Left lung (tissue), 14 donors: ENCODE measurements at places on chromosomes 5 and 9.

DNA sequence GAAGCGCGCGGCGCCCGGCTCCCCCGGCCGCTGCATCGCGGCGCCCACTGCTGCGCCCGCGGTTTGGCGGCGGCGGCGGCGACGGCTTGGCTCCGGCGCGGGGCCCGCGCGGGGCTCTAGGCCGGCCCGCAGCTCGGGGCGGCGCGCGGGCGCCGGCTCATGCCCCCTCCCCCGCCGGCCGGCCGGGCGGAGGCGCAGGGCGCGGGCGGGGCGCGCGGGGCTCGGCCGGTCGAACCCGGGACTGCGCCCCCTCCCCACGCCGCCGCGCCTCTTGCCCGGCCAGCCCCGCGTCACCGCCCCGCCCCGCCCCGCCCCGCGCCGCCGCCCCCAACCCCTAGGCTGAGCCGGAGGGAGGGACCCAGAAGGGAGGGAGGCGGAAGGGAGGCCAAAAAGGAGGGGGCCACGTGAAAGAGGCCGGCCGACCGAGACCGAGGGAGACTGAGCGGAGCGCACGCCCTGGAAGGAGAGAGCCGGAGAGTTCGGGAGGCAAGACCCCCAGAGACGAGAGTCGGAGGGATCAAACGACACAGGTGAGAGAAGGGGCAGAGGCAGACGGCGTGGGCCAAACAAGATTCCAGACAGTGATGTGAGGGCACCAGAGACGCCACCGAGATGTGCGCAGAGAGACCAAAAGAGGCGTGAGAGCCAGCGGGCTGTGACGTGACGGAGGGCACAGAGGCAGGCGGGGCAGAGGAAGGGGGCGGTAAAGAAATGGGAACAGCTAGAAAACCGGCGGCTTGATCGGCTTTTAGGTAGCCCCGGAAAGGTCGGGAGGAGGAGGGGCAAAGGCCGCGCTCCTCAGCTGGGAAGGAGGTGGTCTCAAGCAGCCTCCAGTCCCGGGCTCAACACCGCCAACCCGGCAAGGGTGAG, at the start of gene BARX1:
Gene BARX1 (minus strand): TSS at position 245 of the 870 bp plus-strand sequence. CDS start 209 bp downstream, at position 36.
- no peak for DNase-seq

GRCh38 chr5:141822144-141822543, 56.1 kb downstream of the PCDH1 start:
- no peak for DNase-seq

DNA sequence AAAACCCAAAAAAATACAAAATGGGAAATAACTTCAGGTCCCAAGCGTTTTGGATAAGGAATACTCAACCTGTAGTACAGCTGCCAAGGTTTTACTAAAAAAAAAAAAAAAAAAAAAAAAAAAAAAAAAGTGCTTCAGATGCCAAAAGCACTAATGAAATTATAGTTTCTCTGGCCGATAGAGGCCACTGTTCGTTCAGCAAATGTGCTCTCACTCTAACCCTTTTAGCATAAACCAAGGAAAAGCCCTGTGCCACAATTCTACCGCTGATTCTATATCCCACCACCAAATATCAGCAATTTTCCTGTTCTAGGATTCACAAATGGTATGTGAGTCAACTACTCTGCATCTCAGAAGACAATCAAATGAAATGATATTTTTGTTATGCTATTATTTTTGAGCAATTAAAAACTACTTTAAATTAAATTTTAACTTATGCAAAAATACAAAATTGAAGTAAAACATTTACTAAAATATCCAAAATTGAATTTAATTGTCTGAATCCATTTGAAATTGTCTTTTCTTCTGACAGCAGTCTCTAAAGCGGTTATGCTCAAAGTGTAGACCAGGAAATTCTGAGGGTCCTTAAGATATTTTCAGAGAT, 79.8 kb downstream of the RICTOR start:
- DNase-seq, result peak; percentile 72

GRCh38 chr5:59036274-59036961, 453.5 kb downstream of the RAB3C start:
- DNase-seq, result peak; percentile 64

DNA sequence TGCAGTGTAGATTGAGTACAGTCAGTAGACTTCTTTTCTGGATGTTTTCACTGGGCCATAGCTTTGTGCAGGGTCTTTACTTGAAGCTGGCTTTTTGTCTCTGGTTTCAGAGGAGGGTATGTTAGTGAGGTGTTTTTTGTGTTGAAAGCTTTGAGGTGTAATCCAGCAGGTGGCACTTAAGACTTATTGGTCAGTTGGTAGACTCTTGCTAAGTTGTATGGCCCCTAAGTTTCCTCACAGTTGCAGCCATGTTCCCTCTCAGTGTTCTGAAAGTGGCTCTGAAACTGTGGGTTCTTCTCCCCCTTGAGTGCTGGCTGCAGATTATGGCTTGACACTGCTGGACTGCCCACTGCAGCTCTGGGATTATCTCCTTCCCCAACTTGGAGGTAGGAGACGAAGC, 55.7 kb upstream of the SLC44A1 start:
- no peak for DNase-seq
